CD4-positive, alpha-beta T cell treated with Interleukin-6 at 100 ng/mL for 8 hours (primary cell): ENCODE measurements at places on chromosomes 5 and 9.

- DNase-seq, result no peak
Observed at GRCh38 chr5:64201996-64202395, 36.4 kb downstream of the RNF180 start.

- DNase-seq, result peak; percentile 5
Observed at GRCh38 chr9:107239474-107239873, 43.6 kb upstream of the RAD23B start.

DNA sequence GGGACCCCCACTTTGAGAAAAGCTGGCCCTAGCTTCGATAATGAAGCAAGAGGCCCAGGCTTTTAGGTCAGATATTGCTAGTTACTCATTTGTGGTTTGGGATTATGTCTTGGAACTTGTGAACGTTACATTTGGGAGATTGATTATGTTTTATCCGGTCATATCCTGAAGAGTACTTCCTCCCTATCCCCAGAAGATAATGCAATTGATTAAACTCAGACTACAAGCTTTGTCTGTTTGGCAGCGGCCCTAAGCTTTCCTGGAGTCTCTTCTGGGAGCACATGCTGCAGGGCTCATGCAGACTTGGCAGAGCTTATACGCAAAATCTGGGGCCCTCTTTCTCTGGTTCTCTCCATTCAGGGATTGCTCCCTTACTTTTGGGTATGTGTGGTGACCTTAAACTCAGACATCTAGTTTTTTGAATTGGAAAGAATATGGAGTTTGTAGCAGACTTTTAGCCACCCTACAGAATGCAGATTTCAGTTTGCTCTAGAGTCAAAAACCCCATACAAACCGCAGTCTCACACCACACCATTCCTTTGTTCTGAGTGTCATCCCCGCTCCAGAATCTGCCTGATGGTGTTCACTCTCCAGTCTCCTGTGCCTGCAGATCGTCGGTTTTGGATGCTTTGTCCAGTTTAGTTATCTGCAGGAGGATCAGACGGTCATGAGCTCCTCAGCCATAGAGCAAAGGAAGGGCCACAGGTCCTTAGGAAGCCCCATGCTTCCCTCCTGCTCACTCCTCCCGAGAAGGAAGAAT lies 449.5 kb upstream of the TRPC7 start:
- DNase-seq, result no peak

DNA sequence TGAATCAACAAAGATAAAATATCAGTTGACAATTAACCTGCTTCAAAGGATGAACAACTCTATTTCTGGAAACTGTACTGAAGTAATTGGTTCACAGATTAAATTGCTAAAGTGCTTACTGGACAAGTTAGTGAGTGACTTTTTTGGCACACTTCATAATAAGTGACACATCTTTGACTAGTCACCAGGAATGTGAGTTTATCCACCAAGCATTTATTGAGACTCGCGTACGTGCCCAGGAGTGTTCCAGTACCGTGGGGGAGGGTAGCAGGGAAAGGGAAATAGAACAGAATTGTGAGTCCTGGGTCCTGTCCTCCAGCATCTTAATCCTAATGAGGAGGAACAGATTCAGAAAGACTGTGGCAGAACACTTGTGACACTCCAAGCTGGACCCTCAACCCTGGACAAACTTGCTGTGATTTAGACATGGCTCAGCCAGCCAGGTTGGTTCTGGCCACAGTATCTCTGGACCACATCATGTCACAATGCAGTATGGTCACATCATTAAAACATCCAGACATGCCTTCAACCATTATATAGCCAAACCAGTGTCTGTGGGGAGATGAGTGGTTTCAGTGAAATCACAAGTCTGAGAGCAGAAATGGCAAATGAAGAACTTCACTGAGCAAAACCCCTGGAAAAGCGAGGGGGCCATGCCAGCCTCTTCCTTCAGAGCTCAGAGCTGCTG lies 623.1 kb downstream of the BNC2 start:
- no peak for DNase-seq

- DNase-seq, result no peak
Observed at GRCh38 chr9:13688990-13689600, 409.6 kb upstream of the MPDZ start.

- no peak for DNase-seq
Observed at GRCh38 chr9:26656003-26656870, 236.4 kb downstream of the CAAP1 start.

DNA sequence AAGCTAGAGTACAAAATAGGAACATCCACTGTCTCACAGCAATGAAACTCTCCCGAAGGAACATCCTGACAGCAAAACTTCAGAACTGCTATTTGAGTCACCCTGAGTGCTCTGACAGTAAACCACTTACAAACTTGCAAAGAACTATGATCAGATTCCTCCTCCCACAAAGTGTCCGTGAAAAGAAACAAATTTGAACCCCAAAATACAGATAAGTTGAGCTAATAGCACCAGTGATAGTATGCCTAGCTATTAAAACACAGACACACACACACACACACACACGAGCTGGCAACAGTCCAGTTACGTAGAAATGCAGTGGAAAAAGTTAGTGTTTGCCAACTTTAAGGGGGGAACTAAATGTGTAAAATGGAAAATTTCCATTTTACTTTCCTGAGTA lies 3.1 kb upstream of the GLIS3 start:
- DNase-seq, result no peak

GRCh38 chr9:6676254-6676921 lies 30.9 kb upstream of the GLDC start:
- no peak for DNase-seq

- peak; percentile 21 for DNase-seq
Observed at GRCh38 chr5:153974131-153974812, 64.4 kb downstream of the FAM114A2 start.

DNA sequence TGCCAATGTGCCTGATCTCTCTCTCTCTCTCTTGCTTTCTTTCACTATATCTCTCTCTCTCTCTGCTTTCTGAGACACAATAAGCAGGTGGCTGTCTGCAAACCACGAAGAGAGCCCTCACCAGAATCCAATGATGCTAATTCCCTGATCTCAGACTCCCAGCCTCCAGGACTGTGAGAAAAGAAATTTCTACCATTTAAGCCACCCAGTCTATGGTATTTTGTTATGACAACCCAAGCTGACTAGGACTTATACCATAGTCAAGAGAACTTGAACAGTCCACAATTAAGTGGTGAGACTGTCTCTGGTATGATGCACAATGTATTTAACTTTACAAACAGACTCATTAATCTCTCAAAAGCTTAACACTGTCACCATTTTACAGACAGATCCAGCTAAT lies 67.0 kb downstream of the NFIB start:
- no peak for DNase-seq

DNA sequence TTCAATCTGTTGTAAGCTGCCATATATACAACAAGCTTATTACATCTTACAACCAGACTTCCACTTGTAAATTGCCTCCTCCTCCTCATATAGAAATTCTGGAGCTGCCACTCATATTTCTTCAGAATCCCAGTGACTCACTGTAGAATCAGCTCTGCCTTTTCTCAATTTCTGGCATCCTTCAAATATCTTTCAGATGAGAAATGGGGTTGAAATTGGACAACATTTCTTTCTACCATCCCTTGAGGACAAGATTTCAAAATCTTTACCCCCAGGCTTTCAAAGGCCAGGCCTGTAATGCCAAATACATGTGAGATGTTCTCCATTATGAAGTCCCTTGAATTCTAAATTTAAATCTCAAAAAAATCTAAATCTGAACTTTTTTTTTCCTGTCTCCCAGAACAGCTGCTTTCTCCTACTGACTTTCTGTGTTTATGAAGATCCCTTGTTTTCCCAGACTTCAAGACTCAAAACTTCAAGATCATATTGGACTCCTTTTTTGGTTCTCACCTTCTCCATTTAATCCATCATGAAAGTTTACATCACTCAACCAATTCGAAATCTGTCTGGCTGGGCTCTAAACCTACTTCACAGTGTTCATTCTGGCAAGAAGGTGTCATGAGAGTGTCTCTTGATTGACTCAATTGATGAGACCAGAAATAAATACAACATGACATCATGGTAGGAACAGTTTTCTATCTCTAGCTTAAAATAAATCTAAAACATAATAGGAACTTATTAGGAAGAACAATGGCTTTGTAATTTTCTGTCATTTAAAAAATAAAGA lies 109.8 kb downstream of the HMHB1 start:
- DNase-seq, result no peak
